HepG2 (cell line): ENCODE measurements at places on chromosomes 5 and 9. TPM values are rescaled to one million over a fixed set of nuclear protein-coding genes. Genes with fewer than 3 reads are reported as not detected.

DDX4 gene
- not detected in 2 replicates for total RNA-seq

ADRB2 gene
- total RNA-seq: not detected in 2 replicates

OR5C1 gene
- total RNA-seq: not detected in 2 replicates

IFNB1 gene
- total RNA-seq: not detected in 2 replicates
